Activated naive CD4-positive, alpha-beta T cell treated with anti-CD3 and anti-CD28 coated beads, Interleukin-2, amount 50 U/mL, for 16 hours (primary cell): ENCODE measurements at places on chromosomes 6 and 20.

DNA sequence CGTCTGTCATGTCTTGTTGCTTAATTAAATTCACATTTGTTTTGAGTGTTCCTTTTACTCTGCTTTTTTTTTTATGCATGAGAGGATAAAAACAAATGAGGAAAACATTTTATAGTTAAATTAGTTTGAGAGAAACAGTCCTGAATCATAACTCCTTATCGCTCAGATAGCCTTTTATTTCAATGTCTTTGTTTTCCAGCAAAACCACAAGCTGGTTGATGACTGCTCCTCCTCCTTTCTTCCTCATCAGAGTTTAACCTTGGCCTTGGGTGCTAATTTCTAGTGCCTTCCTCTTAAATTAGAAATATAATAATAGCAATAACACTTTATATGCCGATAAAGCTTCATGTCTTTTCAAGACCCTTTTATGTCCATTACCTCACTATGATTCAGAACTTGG lies 3.1 kb downstream of the NOX3 start:
- DNase-seq = no peak

GRCh38 chr6:146358431-146359046 lies 185.1 kb upstream of the RAB32 start:
- no peak for DNase-seq

DNA sequence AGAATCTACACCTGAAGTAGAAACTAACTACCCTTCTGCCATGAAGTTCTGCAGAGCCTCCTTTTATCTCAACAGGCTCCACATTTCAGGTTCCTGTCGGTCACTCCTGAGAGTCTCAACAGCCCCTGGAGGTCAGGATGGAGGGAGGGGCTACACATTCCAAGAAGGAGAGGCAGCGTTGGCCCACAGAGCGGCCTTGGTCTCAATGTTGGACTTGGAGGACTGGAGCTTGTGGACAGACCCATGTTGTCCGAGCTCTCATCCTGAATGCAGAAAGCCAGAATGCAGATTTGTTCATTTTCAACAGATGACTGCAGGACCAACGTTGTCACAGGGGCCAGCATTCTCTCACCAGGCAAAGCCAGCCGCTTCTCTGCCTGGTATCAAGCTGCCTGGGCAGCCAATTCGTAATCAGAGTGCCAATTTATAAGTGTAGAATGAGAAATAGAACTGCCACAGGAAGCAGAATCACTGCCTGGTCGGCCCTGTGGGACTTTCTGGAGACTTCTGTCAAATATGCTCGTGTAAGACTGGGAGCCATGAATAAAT lies 212.5 kb upstream of the SNX9 start:
- no peak for DNase-seq

DNA sequence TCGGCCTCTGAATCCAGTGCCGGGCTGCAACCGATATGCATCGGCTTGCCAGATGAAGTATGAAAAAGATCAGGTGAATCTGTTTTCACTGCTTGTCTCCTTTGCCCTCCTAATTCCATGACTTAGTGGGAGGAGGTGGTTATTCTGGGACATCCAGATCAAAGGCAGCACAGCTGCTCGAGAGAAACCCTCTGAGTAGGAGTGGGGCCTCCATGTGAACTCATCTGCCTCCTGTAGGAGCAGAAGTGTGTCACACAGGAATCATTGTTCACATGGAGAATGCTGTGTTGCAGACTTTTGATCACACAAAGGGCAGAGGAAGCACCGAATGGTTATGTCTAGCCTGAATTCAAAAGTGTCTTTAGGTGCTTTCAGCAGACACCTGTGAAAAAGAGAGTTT lies 73.1 kb upstream of the SLC22A1 start:
- DNase-seq = no peak

DNA sequence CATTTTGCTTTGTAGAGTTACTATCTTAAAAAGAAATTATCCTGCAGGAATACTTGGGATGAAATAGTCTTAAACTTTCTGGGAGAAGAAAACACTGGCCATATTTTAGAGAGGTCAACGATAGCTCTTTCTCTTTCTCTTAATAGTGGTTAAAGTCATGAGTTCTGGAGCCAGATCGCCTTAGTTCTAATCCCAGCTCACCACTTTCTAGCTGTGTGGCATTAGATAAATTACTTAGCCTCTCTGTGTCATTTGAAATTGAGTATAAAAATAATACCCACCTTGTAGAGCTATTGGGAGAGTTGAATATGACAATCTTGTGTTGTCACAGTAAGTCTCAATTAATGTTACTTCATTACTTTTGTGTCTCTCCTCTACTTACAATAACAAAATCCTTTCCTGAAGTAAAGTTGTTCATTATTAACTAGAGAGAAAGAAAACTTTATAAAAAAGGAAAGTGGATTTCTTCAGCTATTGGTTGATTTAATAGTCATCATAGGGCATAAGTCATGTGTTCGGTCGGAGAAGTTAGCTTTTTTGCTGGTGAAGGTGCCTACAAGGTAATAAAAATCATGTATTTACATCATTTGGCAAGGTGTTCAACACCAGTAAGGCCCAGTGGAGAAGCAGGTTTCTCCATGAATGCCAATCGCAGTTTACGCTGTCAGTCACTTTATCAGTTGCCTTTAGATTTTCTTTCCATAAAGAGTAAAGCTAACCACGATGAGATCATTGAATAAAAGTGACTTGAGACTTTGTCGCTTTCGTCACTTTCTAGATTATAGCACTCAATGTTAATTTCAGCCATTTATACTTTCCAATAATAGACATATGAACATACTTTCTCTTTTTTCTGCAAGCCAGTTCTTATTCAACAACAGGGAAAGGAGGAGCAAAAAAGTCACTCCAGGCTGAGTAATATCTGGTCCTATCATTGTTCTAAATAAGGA lies 2.0 kb downstream of the NEDD9 start:
- no peak for DNase-seq

- DNase-seq = no peak
Observed at GRCh38 chr6:166173281-166173951, 5.8 kb upstream of the TBXT start.

DNA sequence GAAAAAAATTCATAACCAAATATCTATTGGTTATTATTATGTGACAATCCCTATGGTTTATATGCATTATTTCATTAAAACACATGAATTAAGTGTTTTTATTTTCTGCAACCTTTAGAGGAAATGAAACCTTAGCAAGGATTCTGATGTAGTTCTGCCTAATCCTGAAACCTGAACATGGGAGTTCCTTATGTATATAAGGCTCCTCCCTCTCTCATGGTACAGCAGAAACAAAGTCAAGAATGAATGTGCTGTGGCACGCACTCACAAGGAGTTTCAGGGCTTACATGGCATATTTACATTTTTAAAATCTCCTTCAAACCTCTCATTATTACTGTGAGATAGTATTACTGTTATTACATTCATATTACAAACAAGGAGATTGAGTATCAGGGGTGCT lies 426.4 kb upstream of the CITED2 start:
- no peak for DNase-seq

DNA sequence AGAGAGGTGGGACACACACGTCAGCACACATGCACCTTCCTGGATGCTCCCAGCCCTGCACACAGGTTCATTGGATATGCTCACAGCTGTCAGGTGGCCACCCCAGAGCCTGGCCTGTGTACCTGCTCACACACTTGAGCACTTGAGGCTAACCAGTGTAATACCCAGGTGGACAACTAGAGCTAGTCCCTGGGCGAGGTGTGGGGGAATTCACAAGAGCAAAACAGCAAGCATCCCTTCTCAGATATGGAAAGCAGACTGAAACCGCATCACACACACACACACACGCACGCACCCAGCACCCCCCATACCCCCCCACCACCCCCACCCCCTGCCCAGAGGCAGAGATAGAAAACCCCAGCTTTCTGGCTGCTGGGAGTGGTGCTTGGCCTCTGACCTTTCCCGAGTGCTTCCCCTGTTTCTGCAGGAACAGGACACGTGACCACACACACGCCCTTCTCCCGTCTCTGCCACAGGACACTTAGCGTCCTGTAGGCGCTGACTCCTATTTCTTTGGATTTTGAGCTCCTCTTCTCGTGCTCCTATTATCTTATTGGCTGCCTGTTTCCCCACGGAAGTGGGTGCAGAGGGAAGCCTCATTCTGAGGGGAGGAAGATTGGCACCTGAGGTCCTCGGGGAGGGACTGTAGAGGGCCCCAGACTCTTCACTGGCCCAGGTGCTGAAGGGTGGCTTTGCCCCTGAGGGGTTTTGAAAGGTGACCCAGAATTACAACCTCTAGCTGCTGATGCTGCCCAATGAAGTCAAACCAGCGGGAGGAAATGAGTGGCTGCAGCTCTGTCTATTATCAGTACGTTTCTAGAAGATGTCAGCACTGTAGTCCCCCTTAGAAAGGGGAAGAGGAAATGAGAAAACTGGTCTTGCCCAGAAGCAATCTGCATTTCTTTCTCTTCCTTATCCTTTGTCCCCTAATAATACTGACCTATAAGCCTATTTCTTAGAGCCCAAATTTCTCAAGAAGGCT lies 65.8 kb downstream of the SYTL3 start:
- DNase-seq = no peak

- no peak for DNase-seq
Observed at GRCh38 chr6:155154158-155154830, 109.5 kb upstream of the CLDN20 start.

GRCh38 chr20:47878601-47879027 lies 93.3 kb upstream of the SULF2 start:
- DNase-seq = no peak

DNA sequence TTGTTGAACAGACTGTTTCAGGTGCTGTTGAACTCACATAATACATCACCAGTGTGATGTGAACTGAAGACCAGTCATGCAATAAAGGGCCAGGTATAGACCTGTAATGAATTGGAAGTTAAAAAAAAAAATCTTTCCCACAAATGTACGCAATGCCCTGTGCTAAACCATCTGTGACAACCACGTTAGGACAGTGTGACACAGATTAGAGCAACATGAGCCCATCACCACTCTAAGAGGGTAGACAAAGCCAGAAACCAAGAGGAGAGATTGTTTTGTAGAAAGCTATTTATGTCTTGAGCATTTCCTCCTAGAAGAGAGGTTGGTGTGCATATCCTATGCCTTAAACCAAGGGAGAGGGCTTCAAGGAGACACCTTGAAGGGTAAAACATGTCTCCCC lies 77.0 kb upstream of the BEND6 start:
- DNase-seq = no peak

DNA sequence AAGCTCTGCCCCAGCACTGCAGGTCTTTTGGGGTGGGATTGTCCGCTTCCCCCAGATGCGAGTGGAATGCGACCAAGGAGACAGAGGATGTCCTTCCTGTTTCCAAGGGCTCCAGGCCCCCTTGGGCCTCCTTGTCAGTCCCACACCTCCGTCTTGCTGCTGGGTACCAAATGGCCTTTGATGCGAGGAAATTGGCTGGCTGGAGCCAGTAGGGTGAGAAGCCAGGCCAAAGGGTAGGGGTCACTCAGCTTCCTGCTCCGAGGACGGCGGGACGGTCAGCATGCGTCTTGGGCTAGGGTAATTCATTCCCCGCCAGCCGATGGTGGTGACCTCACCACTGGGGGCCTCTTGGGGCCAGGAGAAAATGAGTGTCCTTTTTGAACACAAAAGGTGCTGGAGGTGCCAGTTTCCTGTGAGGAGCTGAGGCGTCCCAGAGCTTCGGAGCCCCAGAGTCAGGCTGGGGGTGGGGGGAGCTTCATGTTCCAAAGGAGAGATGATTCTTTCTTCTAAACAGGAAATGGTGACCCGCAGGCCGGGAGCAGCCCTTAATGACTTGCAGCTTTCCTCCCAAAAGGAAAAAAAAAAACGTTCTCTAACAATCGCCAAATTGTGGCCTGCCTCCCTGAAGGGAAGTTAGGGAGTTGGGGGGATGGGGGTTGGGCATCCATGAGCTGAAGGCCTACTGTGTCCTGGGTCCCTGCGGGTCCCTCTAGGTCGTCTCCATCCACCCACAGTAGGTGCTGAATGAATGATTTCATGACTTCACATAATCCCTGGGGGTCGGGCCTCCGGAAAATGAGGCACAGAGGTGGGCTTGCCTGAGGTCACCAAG lies 6.7 kb downstream of the SNAI1 start:
- DNase-seq = no peak

GRCh38 chr6:87287251-87287650 lies 35.1 kb upstream of the SMIM8 start:
- DNase-seq = no peak

DNA sequence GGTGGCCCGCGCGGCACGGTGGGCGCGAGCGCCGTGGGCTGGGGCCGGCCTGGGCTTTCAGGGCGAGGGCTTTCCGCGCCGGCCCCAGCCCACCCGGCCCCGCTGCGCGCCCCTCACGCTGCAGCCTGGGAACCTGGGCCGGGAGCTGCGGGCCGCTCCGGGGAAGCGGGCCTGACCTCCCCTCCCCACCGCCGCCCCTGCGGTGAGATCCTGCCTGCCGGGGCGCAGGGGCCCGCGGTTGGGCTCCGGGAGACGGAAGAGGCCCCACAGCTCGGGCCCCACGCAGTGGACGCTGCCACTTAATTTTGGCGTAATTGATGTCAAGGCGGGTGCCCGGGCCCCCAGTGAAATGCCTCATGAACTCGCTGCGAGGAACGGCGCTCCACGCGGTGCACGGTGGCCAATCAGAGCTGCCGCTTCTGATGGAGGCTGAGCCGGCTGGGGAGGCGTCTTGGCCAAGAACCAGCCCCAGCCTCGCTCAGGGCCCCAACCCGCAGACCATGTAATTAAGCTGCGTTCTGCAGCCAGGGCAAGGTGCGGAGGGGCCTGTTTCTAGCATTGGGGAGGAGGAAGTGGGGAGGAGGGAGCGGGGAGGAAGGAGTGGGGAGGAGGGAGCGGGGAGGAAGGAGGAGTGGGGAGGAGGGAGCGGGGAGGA lies 96.1 kb upstream of the BHLHE23 start:
- DNase-seq = peak; percentile 80

- peak; percentile 32 for DNase-seq
Observed at GRCh38 chr6:1436334-1437306, 47.2 kb downstream of the FOXF2 start.
